NCI-H1105 (cell line): ENCODE measurements at places on chromosomes 13 and 19.

DNA sequence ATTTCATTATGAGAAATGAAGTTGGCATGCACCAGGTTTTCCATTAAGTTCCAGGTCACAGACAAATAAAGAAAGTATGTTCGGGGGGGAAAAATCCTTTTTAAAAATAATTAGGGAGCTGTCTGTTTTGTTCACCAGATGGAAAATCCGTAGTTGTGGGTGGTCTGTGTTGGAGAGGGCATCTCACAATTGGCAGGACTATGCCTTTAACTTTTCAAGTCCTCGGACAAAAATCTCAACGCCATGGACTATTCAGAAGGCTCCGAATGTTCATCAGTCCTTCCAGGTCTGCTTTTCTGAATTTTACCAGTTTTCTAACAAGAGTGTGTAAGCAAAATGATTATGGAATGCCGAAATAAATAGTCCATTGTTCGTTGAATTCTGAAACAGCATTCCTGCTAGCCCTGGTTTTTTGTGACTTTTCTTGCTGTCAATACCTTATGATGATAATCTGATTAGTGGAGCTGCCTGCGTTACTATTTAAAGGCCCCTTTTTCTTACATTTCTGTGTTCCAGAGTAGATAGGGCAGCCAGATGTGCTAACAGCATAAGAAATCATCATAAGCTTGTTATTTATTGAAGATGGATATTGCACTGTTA, 146.9 kb downstream of the TM9SF2 start:
- no peak for DNase-seq

- no peak for DNase-seq
Observed at GRCh38 chr13:42445354-42445753, 128.6 kb upstream of the TNFSF11 start.

GRCh38 chr13:73248711-73249580, 190.1 kb downstream of the KLF5 start:
- no peak for DNase-seq

DNA sequence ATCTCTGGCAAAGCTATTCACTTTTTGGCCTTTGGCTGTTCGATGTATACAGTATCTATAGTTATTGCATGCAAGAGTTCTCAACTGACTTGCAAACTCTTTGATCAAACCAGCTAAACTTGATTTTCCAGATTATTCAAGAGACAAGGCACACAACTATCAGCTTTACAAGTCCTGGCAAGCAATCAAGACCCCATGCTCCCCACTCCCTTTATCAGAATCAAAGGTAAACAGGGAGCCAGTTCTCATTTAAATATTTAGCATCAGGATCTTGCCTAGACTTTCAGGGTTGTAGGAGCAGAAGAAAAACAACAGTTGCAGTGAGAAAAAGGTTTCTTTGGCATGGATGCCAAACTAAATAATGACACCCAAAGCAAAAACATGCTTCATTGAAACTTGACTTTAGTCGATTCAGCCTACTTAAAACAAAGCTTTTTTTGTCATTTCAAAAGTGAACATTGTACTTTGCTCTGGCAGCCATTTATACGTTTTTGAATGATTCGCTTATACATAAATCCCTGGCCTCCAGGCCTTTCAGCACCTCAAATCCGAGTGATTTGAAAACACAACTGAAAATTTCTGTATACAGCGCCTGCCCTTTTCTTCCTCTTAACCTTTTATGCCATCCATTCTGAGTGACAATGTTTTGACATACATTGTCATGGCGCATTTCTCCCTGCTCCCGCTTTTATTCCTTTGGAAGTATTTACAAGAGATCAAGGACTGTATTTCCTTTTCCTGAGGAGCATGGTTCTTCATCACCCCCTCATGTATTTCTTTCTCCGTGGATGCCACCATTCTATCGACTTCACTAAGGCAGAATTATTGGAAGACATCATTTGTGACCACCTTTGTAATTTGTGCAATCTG, 340.8 kb downstream of the KLF5 start:
- no peak for DNase-seq

GRCh38 chr19:15331419-15332310, 674 bp downstream of the BRD4 start:
- peak; percentile 26 for DNase-seq

GRCh38 chr13:85819513-85819912, 20.3 kb upstream of the SLITRK6 start:
- no peak for DNase-seq

DNA sequence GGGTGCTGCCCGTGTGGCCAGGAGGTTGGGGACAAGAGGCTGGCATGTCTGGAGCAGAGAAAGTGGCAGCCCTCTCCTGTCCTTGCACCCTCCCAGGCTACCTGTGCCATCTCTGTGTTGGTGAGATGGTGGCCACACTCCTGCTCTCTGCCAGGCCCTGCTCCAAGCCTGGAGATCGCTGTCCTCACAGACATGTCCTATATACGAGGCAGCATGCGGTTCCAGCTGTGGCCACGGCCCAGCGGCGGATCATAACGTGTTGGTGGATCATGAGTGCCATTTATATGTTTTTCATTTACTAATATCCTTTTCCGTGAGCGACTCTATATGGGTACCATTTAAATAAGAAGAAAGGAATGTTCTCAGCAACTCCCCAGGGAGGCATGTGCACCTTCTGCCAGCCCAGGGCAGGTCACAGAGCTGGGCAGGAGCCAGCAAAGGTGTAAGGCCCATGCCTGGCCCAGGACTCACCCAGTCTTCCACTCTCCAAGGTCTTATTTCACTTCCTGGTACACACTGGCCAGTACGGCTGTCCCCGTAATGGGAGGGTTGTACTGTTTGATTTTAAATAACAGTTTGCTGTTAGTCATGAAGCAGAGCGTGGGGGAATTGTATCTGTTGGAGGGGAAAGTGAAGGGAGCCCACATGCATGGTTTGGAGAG, 47.2 kb upstream of the LDLR start:
- DNase-seq = no peak

DNA sequence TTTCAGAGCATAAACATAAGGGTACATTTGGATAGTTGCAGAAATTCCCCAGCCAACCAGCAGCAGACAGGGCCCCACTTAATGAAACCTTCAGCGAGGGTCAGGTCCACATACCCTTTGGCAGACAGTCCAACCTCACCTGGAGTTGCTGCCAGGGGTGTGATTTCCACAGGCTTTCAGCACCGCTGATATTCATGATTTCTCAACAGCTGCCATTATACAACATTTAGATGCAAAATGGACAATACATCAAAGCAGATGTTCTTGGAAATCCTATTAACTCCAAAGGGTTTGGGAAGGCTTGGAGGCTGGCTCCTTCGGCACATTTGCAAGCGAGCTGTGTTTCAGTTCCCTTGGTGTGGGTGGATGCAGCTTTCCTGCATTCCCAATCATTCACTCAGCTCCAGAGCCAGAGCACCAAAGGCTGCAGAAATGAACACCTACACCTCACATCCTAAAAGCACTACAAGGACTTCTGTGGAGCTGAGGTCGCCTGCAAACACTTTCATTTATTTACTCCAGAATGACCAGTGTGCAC, 147.2 kb upstream of the VSTM2B start:
- no peak for DNase-seq

- DNase-seq = no peak
Observed at GRCh38 chr19:11504502-11505031, 1.1 kb downstream of the ZNF653 start.

GRCh38 chr19:3464587-3465235, 15.6 kb downstream of the SMIM24 start:
- no peak for DNase-seq

- no peak for DNase-seq
Observed at GRCh38 chr19:13153569-13154240, 3.5 kb downstream of the IER2 start.

GRCh38 chr13:114142640-114143490, 10.4 kb upstream of the RASA3 start:
- peak; percentile 78 for DNase-seq

GRCh38 chr13:43991773-43992201, 112.1 kb downstream of the LACC1 start:
- no peak for DNase-seq

DNA sequence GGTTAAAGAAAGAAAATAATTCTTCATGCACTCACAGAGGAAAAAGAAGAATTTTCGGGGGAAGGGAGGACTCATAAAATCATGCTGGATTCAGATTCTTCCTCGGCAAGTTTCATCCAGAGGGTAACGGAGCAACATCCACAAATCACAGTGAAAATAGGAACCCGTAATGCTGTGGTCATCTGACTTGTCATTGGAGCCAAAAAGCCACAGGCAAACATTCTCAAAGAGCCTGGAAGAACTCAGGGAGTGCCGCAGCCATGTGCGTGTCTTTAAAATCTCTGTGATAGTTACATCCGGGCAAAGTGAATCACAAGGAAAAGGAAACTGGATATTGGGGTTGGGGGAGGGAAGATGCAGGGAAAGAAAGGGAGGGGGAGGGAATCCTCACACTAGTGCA, 33.0 kb upstream of the VSTM2B start:
- no peak for DNase-seq

DNA sequence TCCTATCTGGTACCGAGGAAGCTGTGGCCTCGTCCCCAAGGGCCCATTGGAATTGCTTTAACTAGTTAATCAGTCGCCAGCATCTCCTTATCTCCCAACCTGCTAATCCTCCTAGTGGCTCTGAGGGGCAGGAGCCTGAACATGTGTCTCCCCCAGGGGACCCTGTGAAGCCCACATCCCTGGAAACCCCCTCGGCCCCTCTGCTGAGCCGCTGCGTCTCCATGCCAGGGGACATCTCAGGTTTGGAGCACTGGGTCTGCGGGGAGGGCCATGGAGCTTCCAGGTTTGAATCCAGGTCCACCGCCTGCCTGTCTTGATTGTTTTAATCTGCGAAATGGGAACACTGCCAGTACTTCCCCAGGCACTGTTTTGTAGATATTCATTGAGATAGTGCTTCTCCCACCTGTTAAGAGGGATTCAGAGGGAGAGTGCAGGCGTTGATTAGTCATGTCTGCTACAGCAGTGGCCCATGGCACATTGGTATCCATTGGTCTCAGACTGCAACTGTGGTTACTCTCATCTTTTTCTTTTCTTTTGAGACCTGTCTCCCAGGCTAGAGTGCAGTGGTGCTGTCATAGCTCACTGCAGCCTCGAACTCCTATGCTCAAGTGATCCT, 6.4 kb downstream of the PNPLA6 start:
- no peak for DNase-seq

- no peak for DNase-seq
Observed at GRCh38 chr13:57632276-57633140, 964 bp downstream of the PCDH17 start.

DNA sequence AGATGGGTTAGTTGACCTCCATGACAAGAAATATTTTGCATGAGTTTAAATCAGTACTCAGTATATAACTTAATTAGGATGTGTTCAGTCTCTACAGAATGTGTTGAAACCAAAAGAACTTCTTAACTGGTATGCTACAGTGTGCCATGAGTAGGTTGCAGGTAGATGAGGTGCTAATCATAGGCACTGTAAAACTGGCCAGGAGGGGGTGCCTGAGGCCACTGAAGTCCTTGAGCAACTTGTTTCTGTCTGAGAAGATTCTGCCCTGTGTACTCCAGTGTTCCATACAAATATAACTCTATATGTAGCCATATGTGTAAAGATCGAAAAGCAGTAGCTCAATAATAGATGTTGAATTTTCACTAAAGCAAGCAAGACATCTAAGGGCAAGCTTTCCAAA, 549.2 kb upstream of the KLF12 start:
- DNase-seq = no peak

DNA sequence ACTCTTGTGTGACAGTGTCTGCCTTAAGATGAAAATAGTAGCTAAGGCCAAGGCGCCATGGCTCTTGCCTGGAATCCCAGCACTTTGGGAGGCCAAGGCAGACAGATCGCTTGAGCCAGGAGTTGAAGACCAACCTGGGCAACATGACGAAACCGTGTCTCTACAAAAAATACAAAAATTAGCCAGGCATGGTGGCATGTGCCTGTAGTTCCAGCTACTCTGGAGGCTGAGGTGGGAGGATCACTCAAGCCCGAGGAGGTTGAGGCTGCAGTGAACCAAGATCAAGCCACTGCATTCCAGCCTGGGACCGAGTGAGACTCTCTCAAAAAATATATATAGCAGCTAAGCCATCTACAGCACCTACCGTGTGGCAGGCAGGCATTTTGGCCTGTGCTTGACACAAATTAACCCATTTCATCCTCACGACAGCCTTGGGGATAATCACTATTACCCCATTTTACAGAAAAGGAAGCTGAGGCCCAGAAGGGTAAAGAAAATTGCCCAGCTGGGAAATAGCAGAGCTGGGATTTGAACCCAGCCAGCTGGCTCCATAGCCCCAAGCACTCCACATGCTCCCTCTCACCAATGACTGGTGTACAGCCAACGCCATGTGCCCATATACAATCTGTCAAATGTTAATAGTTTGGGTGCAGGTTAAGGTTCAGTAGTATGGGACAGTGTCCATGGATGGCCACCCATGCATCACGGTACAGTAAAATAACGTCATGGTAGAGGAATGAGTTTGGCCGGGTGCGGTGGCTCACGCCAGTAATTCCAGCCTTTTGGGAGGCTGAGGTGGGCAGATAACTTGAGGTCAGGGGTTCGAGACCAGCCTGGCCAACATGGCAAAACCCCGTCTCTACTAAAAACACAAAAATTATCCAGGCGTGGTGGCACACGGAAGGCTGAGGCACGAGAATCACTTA, 3.1 kb downstream of the SLC1A5 start:
- no peak for DNase-seq

GRCh38 chr13:95524264-95524901, 28.1 kb upstream of the CLDN10 start:
- no peak for DNase-seq

DNA sequence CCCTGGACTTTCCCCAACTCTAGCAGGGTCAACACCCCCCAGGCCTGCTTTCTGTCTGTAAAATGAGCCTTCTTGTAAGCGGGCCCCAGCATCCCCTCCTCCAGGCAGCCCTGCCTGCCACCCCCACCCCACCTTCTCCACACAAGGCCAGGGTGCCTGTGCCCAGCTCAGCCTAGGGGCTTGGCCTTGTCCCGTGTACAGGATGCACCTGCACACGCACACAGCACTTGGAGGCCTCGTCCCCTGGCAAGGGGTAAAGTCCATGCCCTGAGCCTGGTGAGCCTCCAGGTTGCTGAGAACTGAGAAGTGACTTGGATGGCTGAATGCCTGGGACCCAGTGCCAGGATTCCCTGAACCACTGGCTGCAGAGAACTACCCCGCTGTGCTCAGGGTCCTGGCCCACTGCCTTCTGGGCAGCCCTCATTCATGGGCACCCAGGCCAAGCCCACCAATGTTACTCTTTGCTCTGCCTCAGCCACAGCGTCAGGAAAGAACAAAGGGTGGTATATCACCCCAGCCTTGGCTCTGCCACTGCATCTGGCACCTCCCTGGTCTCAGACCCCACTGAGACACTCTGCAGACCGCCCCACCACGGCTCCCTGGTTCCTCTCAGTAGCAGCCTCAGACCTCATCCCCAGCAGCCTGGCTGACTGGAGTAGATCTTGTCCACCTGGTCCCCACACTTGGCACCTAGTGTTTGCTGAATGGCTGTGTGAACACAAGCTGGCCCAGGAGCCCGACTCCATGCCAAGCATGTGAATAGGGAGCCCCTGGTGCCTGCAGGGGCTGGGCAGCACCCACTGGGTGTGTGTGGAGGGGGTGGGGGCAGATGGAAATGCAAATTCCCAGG, 1.8 kb upstream of the TM6SF2 start:
- DNase-seq = no peak

GRCh38 chr19:49427855-49428546, 2.8 kb downstream of the GFY start:
- no peak for DNase-seq
